ENCODE measurements at places on chromosomes 5 and 9.

DNA sequence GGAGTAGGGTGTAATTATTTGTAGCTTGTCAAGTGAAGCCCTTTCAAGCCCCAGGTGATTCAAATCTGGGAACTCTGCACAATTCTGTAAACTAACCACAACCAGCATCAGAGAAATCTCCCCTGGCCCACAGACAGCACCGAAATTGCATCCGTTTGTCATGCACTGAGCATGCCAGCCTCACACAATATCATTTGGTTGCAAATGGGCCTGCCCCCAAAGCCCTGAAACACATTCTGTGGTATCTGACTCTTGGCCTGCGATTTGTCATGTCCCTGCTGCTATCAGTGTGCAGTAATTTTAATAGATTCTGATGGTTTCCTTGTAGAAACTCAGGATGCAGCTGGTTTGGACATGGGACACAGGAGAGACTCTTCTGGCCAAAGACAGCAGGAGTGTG, 35.3 kb downstream of the SNX24 start:
- no peak for DNase-seq

- no peak for DNase-seq
Observed at GRCh38 chr9:81787747-81788632, 98.6 kb upstream of the TLE1 start.

DNA sequence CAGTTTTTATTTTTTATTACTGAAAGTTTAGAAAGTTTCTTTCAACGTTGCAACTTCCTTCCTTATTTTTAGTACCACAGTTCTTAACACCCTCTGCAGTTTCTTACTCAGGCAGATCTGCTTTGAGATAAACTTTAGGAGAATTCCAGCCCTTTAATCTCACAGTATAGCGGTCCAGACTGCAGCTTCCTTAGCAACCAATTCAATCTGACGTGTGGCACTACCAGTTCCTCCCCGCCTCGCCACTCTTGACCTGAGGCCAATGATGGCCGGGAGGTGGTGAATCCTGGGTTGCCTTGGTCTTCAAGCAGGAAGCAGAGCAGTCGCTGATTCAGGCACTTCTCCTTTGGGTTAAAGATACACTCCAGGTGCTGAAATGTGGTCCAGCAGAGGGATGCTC, 334.3 kb upstream of the TRPC7 start:
- no peak for DNase-seq

DNA sequence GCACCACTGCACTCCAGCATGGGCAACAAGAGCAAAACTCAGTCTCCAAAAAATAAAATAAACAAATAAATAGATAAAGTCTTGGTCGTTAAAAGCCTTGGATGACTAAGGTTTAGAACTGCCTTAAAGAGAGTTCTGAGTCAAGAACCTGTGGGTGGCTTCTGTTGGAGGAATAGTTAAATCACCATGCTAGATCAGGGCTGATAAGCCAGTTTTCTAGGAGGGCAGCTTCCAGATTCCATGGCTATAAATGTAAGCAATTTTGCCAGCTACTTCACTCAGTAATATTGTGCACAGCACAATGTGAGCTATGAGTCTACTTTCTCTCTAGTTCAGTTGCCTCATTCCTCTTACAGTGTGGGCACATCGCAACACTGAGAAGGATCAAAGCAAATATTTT, 242.1 kb upstream of the NUDT12 start:
- DNase-seq, result no peak

DNA sequence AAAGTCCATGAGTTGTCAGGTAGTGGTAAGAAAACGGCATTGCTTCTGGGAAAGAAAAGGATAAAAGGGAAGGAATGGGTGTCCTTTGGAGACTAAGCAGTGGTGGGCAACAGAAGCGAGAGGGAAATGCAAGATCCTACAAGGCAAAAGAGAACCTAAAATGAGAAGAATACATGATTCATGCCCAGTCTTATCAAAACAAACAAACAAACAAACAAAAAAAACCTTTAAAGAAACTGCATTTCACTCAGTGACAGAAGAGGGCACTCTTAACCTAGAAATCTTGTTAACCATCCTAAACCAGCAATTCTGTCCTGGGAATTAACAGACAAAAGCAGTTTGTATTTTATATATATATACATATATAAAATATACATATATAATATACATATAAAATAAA, 88.5 kb downstream of the SUSD1 start:
- DNase-seq, result peak; percentile 43

DNA sequence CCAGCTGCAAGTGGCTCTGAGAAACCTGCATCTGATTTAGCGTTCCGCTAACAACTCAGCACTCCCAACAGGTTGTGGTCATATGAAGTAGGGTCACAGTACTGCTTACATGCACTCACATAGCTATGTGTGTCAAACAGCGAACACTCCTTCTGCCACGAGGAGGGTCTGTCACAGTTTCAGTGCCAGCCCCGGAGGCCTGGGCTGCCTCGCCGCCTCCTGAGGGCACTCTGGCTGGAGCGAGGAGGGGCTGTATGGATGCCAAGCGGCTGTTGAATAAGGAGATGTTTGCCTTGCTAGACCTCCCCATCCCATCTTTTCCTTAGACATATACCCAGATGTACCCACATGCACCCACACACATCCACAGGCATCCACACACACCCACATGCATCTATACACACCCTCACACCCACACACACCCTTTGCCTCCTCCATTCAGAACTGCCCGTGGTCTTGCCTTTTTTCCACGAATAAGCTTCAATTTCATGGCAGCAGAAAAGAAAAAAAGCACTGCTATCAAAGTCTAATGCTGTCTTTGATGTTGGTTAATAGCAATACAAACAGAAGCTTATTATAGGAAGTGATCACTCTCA, 95.7 kb downstream of the HSD17B3 start:
- no peak for DNase-seq

DNA sequence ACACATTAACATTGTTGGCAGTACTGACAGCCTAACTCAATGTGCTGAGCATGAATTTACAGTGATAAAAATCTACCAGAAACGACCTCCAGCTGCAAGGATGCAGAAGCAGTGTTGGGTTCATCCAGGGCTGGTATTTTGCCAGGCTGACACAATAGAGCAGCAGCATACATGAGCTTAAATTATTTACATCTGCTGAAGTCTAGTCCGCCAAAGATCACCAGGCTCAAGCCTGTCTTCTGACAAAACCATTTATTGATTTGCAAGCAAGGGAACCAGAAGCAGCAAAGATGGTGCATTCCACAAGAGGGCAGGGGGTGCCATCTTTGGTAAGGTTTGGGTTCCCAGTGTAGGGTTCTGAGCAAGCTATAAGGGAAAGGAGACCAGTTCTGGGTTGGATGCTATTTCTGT, 8.7 kb upstream of the C5orf34 start:
- DNase-seq, result no peak

DNA sequence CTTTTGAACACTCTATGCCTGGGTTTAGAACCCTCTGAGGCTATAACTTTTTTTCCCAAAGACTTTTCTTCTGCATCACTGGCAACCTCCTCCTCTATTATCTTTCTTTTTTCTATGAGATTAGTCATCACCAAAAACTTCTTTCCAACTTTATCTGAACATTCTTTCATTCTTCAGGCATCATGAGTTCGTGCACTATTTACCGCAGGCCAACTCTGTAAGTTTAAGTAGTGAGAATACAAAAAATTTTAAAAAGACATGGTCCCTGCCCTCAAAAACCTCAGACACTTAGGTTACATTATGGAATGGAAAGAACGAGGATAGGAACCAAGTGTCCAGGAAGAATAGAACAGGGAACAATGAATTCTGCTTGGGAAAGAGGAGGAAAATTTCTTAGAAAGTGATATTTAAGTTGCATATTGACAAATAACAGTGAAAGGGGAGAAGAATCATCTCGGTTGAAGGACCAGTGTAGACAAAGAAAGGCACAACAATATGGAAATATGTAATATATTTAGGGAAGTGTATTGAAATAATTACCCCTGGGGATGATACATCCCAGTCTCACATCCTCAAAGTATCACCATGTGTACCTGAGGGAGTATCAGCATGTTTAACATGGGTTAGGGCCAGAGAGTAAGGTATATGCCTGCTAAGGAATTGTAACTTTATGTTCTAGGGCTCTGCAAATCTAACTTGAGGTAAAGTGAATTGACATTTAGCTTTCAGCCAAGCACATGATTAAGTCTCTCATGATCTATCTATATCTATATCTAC, 196.5 kb upstream of the NREP start:
- DNase-seq, result no peak

GRCh38 chr9:71571186-71571585, 197.1 kb downstream of the CEMIP2 start:
- no peak for DNase-seq

DNA sequence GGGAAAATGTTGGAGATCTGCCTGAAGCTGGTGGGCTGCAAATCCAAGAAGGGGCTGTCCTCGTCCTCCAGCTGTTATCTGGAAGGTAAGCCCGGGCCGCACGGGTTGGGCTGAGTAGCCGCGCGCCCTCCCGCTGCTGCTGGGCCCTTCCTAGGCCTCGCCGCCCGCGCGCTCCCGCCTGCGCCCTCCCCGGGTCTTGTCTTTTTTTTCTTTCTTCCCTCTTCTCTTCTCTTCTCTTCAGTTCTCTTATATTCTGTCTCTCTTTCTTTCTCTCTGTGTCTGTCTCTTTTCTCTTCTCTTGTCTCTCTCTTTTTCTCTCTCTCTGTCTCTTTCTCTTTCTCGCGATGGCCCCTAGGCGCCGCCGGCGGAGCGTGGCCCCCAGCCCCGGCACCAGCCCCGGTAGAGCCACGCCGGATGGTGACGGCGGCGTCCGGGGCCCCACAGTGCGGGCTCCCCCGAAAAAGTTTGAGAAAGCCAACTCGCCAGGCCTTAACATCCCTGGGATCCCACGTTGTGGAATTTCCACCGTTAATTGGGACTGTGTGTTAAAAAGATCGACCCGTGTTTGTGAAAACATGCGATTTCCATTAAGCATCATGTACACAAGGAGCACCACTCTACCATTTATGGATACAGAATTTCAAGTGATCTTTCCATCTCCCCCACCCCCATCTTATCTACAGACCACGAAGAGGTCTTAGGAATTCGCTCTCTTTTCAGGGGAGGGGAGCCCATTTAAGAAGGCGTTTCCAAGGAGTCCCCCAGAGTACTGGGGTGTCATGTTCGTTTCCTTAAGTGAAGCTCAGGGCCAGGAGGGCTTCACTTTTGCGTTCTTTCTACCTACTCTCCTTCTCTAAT, 616 bp downstream of the ABL1 start:
- peak; percentile 44 for DNase-seq

GRCh38 chr5:139677736-139678613, 29.8 kb downstream of the CXXC5 start:
- no peak for DNase-seq

- DNase-seq, result no peak
Observed at GRCh38 chr5:72470826-72471225, 36.4 kb downstream of the ZNF366 start.

DNA sequence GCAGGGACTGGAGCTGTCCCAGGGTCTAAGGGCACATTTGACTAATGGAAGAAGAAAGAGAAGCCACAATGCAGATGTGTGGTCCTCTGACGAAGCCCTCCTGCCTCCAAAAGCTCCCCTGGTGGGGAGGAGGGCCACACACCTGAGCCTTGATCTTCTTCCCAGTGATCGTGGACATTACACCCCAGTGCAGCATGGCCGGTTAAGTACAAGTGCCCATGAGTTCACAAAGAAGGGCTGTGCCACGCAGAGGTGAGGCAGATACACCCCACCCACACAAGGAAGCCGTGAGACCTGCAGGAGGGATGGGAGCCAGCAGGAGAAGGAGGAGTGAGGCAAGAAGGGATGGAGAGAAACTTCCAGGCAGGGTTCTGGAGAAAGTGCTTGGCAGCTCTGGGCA, 199.0 kb upstream of the MVB12B start:
- DNase-seq, result no peak

DNA sequence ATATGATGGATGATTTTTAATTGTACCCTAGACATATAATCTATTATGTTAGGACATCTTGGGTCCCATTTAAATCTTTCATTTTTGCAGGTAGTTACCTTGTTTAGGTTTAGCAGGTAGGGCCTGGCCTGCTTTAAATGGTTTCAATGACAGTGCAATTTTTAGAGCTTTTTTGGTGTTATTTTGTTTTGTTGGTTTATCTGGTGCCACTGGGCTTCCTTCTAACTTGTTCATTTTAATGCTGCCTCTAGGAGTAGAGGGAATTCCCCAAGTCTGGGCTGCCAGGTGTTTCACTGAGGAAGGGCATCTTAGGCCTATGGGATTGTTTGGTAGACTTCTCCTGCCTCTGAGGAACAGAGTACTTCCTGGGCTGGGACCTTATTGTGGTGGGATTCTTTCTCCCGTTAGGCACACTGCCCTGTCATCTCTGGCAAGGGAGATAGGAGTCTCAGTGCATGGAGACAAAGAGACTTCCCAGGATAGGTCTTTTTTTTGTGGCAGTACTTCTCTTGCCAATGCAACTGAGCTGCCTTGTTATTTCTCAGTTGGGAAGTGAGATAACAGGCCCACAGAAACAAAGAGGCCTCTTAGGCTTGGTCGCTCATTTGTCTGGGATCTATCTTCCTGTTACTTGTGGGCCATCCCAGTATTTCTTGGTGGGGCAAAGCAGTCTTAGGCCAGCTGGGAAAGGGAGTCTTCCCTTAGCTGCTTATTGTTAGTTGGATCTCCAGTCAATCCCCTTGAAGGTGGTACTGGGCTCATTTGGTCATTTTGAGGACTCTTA, 282.9 kb downstream of the FER start:
- DNase-seq, result no peak

- no peak for DNase-seq
Observed at GRCh38 chr5:102130890-102131289, 165.2 kb downstream of the SLCO4C1 start.

- DNase-seq, result no peak
Observed at GRCh38 chr5:14164164-14165163, 21.3 kb downstream of the TRIO start.

DNA sequence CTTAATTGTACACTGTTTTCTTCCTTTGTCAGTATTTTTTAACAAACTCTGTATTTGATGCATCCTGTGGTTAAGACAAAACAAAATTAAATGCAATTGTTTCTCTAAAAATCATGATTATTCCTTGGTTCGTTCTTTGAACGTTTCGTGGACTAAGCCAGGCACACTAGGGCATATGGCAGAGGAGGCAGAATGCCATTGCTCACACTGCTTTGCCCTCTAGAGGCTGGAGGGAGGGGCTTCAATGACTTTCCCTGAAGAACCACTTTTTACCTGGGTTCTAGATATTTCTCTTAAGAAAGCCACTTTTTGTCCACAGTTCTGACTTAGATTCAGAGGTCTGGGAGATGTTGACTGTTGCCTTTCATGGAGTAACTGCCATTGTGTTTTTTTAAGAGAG, 236.2 kb upstream of the ADAMTSL1 start:
- DNase-seq, result no peak

DNA sequence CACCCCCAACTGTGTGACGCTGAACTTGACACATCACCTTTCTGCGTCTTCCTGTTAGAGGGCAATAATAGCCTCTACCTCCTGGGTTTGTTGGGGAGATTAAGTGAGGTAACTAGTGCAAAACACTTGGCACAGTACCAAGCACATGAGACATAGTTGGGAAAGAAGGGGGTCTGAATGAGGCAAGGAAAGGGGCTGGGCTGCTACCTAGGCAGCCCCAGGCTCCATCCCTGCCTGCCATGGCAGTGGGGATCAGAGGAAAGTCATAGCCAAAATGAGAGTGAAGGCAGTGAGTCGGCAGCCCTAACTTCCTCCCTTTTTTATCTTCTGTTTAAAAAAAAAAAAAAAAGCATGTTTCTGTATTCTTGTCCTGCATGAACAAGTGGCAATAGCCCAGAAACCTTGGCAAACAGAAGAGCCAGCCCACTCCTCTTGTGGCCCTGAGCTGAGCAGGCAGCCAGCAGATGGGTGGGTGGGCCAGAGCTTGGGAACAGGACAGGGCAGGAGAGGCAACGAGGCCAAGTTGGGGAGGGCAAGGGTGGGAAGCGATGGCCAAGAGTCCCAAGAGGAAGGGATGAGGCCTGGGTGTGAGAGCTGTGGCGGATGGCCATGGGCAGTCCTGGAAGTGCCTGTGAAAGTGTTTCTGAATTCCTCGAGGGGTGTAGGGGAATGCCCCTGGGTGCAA, 11.4 kb downstream of the CAMK2A start:
- no peak for DNase-seq

All from DMS79 treated with DMSO at 0.1 percent for 48 hours (cell line).